ENCODE measurements at places on chromosomes 11 and 22. TPM values are rescaled to one million over a fixed set of nuclear protein-coding genes. Genes with fewer than 3 reads are reported as not detected.

CSF2RB gene
- total RNA-seq: 2.9 TPM

LTO1 gene
- total RNA-seq: 25.5 TPM

RIMBP3B gene
- 0.60 TPM for total RNA-seq

APOL4 gene
- total RNA-seq: 12.1 TPM

SYT8 gene
- 9.7 TPM for total RNA-seq

ACTN3 gene
- total RNA-seq: 0.49 TPM

TMEM86A gene
- total RNA-seq: 7.3 TPM

TSPAN18 gene
- total RNA-seq: 34.3 TPM

OR4A16 gene
- total RNA-seq: 4.2 TPM

LRP4 gene
- 31.1 TPM for total RNA-seq

OR52H1 gene
- total RNA-seq: 0.66 TPM

ZNHIT2 gene
- total RNA-seq: 6.6 TPM

TPP1 gene
- total RNA-seq: 65.5 TPM

PDE3B gene
- total RNA-seq: 21.8 TPM

SPECC1L gene
- 77.6 TPM for total RNA-seq

SLC17A6 gene
- 13.5 TPM for total RNA-seq

SAAL1 gene
- total RNA-seq: 24.8 TPM

NRXN2 gene
- 83.9 TPM for total RNA-seq

C11orf52 gene
- total RNA-seq: 1.3 TPM

ACR gene
- not detected for total RNA-seq
